ENCODE measurements at places on chromosomes 12 and 14.

DNA sequence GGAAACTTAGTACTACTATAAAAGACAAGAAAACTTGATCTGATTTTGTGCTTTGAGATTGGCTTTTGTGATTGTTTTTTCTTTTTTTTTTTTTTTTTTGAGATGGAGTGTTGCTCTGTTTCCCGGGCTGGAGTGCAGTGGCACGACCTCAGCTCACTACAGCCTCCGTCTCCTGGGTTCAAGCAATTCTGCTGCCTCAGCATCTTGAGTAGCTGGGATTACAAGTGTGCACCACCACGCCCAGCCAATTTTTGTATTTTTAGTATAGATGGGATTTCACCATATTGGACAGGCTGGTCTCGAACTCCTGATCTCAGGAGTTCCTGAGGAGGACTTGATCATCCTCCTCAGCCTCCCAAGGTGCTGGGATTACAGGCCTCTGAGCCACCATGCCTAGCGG lies 26.4 kb downstream of the AEBP2 start:
- DNase-seq: no peak

- DNase-seq: no peak
Observed at GRCh38 chr12:77816196-77816595, 14.5 kb upstream of the NAV3 start.

DNA sequence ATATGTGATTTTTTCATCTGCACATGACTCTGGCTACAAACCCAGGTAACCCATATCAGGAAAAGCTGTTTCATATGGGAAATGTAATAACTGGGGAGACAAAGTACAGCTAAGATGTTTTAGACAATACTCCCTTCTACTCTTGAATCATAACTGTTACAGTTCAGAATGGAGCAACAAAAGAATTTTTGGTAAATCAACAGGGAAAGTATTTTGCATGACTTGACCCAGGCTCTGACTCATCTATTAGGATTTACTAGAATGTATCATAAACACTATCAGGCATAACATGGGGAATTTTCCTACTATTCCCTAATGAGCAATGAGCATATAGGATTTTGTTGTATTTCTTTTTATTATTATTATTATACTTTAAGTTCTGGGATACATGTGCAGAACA lies 553.0 kb downstream of the SLC16A7 start:
- no peak for DNase-seq

DNA sequence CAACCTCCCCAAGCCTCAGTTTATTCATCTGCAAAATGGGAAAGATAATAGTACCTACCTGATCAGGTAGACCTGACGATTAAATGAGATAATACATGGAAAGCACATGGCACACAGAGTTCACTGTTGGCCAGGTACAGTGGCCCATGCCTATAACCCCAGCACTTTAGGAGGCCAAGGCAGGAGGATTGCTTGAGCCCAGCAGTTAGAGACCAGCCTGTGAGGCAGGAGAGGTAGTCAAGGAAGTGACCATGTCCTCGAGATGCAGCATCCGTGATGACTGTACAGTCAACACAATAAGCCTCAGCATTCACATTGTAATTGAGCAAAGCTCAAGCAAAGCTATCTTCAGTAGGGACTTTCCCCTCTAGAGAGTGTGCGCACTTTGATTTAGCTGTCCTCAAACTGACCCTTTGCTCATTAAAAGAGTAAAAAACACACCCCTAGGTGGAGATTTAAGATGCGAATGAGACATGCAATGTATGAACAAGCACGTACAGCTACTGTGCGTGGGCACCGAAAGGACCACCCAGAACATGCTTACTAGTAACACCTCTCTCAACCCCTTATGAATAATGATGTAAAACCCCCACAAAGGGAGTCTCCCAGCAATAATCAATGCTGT lies 9.9 kb downstream of the ISCU start:
- no peak for DNase-seq

GRCh38 chr12:69534389-69534822 lies 50.9 kb upstream of the CCT2 start:
- DNase-seq: no peak

DNA sequence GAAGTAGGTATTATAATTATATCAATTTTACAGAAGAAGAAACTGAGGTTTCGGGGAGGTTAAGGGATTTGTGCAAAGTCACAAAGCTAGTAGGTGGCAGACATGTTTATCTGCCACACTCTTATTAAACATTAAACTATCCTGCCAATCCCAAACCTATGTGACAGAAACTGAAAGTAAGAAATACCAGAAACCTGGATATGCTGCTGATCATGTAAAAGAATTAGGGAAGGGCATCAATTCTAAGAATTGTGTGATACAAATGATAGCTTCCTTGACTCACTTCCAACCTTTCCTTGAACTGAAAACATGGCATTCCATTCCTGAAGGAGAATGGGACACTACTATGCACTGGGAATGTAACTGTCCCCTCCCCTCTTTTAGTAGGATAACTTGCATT lies 16.9 kb downstream of the TAOK3 start:
- DNase-seq: no peak

- DNase-seq: peak; percentile 54
Observed at GRCh38 chr12:117587631-117588287, 226.3 kb upstream of the NOS1 start.

DNA sequence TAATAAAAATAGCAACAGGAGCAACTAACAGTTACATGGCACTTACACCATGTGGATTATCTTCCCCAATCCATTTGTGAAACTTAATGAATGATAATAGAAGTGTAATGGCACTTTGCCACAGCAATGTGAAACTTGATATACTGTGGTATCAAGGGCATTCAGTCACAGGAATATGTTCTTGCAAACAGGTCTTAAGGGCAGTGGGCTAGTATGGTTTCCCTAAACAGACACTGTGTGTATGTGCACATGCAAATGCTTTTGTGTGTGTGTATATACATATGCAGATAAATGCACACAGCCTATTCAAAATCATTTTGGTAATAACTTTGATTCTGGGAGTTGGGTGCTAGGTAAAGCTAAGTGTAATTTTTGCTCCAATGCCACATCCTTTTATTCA lies 26.2 kb upstream of the ARHGAP5 start:
- no peak for DNase-seq

DNA sequence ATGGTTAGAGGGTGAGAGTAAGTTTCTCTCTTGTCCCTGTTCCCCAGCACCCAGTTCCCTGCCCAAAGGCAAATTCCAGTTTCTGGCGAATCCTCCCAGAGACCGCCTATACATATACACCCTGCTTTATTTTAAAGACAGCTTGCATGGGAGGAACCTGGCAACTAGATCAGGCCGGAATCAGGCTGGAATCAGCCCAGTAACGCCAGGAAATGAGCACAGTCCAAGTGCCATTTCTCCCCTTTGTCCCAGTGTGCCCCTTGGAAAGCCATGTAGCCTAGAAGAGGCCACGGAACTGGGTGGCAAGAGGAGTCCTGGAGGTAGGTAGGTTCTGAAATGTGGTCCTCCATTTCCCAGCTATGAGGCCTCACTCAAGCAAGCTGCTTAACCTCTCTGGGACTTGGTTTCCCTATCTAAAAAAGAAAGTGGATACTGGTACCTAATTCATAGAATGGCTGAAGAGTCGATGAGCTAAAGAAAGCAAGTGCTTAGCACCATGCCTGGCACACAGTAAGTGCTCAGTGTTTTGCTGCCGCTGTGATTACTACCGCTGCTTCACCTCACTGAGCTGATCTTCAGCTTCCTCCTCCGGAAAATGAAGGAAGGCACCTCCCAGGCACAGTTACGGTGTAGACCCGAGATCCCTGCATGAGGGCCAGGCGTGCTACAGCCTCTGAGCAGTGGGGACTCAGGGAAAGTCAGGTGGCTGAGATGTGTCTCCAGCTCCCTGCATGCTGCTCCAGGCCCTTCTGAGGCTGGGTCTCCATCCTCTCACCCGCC lies 36.4 kb downstream of the PITPNM2 start:
- DNase-seq: no peak

DNA sequence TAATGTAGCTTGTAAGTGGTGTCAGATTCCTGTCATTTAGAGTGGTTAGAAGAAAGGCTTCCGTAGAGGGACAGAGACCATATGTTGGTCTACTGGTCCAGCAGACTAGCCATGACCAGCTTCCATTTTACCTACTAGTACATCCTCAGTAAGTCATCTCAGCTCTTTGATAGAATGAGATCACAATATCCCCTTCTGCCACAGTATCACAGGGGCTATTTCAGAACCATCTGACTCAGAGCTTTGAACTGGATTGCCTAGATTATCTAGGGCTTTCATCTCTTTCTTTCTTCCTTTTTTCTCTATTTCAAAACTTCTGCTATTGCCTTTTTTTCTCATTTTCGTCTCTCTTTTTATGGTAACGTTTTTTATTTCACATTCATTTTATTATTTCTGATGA lies 4.7 kb downstream of the ZDHHC17 start:
- DNase-seq: no peak
